ENCODE measurements at places on chromosomes 4 and X. TPM values are rescaled to one million over a fixed set of nuclear protein-coding genes. Genes with fewer than 3 reads are reported as not detected.

Gene ARX
- not detected for total RNA-seq

Gene CFP
- 24.0 TPM for total RNA-seq

Gene TCEAL2
- not detected for total RNA-seq

Gene FOXR2
- not detected for total RNA-seq

Gene CNKSR2
- total RNA-seq: 1.4 TPM

Gene NEUROG2
- not detected for total RNA-seq

GRCh38 chrX:41599507-41599906, 89.3 kb upstream of the GPR34 start:
- DNase-seq: no peak

GRCh38 chrX:135740681-135741149, 27.3 kb downstream of the CT45A1 start:
- DNase-seq: peak; percentile 26

DNA sequence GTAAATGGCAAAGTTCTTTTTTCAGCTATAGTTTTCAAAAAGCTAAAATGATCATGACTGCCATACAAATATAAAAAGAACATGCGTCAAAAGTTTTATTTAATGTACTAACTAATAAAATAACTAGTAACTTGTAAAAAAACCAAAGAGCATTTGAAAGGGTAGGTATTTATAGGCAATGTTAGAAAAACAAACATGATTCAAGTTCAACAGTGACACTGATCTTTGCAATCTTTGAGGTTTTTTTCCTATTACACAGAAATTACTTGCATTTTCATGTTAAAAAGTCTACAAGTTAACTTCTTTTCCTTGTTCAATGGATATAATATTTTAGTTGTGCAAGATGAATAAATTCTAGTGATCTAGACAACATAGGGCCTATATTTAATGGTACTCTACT, 72.3 kb upstream of the GRID2 start:
- no peak for DNase-seq

DNA sequence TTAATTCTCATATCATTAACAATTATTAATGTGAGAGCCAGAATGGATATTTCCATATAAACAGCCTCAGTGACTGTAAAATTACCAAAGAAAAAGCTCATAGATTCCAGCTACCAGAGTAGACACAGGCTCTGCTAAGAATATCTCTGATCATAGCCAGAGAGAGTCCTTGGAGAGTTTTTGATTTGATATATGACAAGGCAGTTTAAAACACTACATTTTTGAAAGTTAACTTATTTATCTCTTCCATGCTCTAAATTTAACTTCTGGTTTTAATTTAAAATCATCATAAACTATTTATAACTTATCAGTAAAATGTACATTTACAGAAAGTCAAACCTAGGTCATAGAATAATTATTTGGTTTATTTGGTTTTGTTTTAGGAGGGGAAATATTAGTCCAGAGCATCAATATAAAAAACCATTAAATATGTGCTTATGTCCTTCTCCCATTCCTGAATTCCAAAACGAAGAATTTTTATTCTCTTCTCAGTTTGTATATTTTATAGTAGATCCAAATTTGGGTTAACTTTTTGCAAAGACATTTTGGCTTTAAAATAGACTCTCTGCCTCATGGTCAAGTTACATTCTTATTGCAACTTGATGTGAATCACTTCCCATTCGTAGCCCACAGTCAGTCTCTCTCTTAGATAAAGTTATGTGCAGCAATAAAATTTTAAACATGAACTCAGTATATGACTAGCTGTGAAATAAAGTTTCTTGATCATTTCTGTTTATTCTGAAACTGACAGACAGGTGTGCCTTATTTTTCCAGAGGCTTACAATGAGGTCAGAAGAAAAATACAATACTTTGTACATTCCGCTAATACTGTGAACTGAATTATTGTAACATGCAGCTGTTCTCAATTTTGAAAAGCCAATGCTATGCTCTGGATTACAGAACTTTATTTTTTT, 267.1 kb downstream of the PAPSS1 start:
- DNase-seq: no peak

- no peak for DNase-seq
Measured at GRCh38 chrX:72262077-72262476, 15.0 kb downstream of the RPS4X start.

GRCh38 chrX:9927698-9928482, 39.3 kb upstream of the CLDN34 start:
- no peak for DNase-seq

GRCh38 chr4:996030-996996, 3.1 kb upstream of the SLC26A1 start:
- DNase-seq: no peak

GRCh38 chrX:118675326-118675965, 52.0 kb upstream of the IL13RA1 start:
- DNase-seq: no peak

- no peak for DNase-seq
Measured at GRCh38 chr4:128358913-128359279, 71.3 kb upstream of the PGRMC2 start.

DNA sequence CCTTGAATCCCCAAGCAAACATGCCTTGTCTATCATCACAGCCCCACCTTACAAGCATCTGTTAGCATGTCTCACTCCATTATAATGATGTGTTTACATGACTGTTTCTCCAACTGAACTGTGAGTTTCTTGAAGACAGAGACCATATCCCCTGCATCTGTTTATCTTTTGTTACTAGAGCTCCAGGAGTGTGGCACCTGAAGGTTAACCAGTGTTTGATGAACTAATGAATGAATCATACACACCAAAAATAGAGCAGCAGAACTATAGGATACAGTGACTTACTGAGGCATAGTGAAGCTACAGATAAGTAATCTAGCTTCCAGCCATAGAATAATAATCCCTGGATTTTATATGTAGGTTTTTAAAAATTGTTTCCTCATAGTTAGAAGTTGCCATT, 331.0 kb downstream of the PCDH7 start:
- DNase-seq: no peak

- no peak for DNase-seq
Measured at GRCh38 chr4:76579596-76580375, 144.8 kb downstream of the SHROOM3 start.

- DNase-seq: no peak
Measured at GRCh38 chr4:174036576-174036975, 246.9 kb downstream of the FBXO8 start.

GRCh38 chr4:56531149-56531770, 25.7 kb downstream of the ARL9 start:
- DNase-seq: no peak

DNA sequence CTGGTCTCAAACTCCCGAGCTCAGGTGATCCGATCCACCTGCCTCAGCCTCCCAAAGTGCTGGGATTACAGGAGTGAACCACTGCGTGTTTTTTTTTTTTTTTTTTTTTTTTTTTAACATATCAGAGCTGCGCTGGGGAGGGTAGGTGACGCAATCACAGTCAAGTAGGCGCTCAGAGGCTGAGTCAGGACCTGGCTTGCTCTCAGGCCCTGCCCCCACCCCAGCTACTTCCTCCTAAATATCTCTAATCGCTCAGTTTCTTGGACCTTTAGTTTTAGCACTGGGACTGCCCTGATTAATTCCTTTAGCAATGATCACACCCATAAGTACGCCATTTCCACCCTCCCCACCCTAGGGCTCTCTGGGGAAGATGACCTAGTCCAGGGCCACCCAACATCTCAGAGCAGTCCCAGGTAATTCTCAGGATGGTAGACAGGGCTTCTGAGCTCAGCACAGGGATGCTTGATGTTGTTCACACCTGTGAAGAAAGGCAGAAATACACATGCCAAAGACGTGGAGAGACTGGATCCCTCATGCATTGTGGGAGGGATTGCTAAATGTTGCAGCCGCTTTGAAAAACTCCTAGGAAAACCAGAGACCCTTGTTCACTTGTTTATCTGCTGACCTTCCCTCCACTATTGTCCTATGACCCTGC, 50.2 kb downstream of the DDX3X start:
- peak; percentile 78 for DNase-seq

GRCh38 chr4:42865572-42866189, 26.8 kb upstream of the GRXCR1 start:
- no peak for DNase-seq

DNA sequence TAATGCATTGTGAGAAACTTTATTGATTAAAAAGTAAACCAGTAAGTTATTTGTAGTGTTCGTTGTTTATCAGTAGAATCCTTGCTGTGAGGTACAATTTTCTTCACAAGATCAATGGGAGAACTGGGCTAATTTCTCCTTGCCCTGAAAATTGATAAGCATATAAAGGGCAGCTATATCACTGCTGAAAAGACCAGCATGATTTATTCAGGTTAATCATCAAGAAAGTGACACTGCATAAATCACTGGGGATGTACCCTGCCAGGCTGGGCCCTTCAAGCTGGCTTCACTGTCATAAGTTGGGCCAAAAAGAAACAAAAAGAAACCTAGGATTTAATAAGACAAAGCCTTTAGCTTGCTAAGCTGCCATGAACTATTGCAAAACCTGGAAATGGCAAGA, 746.7 kb downstream of the STPG2 start:
- no peak for DNase-seq

- no peak for DNase-seq
Measured at GRCh38 chr4:74397748-74398426, 32.9 kb downstream of the EREG start.

Data from right lobe of liver (tissue), 6 donors.